ENCODE measurements at places on chromosomes 7 and 10.

DNA sequence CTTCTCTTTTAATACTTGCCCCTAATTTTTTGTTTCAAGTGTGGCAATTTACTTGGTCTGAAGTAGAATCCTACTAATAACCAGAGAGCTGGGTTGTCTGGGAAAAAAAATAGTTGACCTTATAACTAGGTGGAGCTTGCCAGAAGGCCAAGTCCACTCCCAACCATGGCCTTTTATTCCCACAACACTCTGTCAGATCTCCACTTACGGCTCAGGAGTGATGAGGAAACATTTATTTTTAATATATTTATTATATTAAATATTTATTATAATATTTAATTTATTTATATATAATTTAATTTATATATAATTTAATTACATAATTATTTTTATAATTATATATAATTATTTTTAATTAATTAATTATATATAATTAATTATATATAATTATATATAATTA, 58.8 kb downstream of the TSPAN12 start:
- no peak for DNase-seq

GRCh38 chr10:133135116-133135465, 24.9 kb upstream of the KNDC1 start:
- no peak for DNase-seq

DNA sequence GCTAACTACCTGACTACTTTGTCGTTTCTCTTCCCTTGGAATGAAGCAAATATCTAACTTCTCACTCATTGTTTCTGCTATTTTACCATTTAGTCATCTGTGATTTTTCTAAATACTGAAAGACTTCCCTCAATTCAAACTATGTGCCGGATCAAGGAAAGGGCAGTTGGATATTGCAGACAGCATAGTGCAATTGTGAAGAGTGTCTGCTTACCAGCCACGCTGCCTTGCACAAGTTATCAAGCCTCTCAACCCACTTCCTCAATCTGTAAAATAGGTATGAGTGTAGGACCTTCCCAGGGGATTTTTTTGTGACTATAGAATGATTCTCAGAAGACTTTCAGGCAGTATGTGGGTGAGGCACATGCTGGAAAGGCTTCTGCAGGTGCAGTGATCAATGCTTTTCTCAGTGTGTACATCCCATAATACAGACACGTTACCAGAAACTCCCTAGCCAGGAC, 54.3 kb downstream of the EGFR start:
- no peak for DNase-seq

DNA sequence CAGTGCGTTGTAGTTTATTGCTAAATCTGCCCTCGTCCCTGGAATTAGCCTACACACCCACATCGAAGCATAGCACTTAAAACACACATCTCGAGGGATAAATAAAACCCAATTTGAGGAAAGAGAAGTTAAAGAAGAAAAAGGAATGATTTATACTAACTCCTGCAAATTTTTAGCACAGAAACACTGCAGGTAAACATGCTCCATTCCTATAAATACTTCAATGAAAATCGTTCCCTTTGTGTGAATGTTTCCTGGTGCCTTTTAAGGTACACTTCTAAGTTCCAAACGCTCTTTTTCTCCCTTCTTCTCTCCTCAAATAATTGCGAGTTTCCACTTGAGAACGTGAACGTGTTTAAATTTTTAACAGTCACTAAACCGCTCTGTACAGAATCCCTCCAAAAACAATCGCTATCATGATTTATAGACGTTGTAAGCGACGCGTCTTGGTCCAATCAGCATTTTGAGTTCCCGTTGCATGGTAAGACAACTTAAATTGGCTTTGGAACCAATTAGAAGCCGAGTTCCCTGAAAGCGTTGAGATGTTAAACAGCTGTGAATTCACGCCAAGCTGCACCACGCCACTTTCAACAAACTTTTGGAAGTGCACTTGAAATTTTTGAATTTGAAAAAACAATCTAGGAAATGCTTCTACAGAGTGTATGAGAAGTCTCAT, 12.5 kb upstream of the EBLN1 start:
- no peak for DNase-seq

DNA sequence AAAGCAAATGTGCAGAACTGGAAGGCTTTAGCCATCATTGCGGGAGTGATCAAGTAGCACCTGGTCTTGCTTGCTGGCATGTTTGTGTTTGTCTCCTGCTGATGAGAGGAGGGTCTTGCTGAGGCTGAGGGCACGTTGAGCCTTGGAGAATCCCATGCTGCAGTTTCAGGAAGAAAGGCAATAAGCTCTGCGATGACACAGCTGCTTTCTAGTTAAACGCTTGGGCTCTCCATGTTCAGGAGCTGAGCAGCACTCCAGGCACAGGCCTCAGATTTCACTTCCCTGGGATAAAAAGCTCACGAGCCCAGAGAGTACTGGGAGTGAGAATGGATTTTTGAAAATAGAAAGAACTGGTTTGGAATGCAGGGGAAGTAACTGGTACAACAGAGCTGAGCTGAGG, 100.8 kb downstream of the LRRC18 start:
- DNase-seq, result no peak

- no peak for DNase-seq
Measured at GRCh38 chr7:37977243-37977642, 56.8 kb downstream of the EPDR1 start.
